ENCODE measurements at places on chromosomes 1 and 21.

DNA sequence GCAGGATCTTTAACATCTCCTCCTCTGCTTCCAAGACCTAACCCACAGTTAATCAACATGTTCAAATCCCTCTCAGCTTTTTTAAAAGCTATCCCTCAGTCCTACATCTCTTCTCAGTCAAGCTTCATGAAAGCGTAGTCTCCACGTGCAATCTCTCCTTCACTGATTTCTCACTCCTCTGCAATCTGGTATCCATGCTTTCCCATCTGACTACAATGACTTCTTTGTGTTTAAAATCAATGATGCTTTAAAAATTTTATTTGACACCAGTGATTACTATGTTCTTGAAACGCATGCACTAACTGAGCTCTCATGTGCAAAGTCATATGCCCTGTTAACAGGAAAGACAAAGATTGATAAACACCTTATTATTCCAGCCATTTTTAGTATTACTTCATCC lies 67.5 kb upstream of the BEND5 start:
- DNase-seq, result no peak

GRCh38 chr1:41724248-41724647 lies 194.5 kb downstream of the HIVEP3 start:
- no peak for DNase-seq

- DNase-seq, result no peak
These were observed 17.6 kb downstream of the CAMTA1 start for GRCh38 chr1:6802893-6803292.

DNA sequence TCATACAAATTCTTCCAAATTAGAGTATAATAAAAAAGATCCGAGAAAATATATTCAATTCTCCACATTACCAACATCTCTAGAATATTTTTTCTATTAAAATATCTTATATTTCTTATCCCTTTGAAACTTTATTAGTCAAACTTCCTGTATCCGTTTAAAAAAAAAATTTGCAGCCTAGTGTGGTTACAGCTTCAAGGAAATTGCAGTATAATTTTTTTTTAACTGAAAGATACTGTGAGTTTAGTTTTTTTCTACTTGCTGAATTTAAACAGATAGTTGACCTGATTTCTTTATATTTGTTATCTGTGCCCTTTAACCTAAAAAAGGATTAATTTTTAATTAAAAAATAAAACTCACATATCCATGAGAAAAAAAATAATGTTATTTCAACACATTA lies 1.5 kb downstream of the RGS18 start:
- DNase-seq, result no peak

- DNase-seq, result no peak
These were observed 146.8 kb downstream of the ZBTB18 start for GRCh38 chr1:244197851-244198375.

- DNase-seq, result no peak
These were observed 15.7 kb downstream of the RIIAD1 start for GRCh38 chr1:151737026-151737425.

GRCh38 chr1:95118710-95119109 lies 1.6 kb downstream of the TLCD4 start:
- no peak for DNase-seq
